ENCODE measurements at places on chromosomes 13 and 19.

DNA sequence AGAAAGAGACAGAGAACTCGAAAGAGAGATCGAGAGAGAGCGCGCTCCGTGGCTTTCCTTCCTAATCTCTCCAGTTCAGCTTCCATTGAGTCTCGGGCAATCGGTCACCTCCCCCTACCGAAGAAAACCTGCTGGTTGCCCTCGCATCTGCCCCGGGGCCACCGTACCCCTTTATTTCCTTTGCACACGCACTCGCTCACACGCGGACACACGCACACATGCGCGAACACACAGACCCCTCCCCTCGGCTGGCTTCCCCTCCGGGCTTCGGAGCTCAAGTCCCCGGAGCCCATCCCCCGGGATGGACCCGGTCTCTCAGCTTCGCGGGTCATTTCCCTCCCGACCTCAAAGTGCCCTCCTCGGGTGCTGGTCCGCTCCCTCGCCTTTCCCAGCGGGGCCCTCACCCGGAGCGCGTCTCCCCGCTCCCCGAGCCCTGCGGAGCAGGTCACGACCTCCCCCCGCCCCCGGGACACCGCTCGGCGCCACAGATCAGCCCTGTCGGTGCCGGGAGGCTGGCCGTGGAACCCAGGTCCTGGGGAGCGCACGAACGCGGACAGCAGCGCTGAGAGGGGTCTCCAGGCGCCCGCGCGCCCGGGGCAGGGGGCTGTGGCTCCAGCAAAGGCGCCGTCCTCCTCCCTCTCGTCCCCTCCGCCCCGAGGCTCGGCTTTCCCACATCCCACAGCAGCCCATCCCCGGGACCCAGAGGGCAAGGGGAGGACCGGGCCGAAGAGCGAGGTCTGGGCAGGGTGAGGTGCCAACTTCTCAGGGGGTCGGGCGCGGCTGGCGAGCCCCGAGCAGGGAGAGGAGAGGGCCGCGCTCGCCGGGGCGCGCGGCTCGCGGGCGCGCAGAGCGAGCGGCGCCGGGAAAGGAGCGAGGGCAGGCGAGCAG, 1.8 kb downstream of the DACH1 start:
- DNase-seq, result no peak

- no peak for DNase-seq
Measured at GRCh38 chr19:55703790-55704215, 28.8 kb downstream of the EPN1 start.

- DNase-seq, result no peak
Measured at GRCh38 chr19:29372921-29373797, 152.6 kb upstream of the VSTM2B start.

DNA sequence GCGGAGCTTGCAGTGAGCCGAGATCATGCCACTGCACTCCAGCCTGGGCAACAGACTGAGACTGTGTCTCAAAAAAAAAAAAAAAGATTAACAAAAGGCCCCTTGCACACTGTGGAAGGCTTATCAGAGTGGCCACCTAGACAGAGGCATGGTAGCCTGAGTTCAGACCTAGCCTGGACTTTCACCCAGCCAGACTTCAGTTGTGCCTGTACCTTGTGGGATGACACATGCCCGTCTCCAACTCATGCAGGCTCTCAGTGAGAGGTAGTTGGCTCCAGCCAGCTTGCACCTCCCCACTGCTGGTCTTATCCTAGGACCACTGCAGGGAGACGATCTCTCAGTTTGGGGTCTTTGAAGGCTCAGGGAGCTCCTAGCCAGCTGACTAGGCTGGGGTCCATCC, 52.2 kb downstream of the GATAD2A start:
- no peak for DNase-seq

GRCh38 chr13:95254339-95254738, 46.9 kb downstream of the ABCC4 start:
- DNase-seq, result no peak

GRCh38 chr13:85509512-85509911, 289.7 kb downstream of the SLITRK6 start:
- DNase-seq, result no peak

GRCh38 chr19:3178377-3178972, at the start of gene S1PR4:
TSS of gene S1PR4 (plus strand) at chr19:3178769. CDS start at chr19:3178793, 24 bp downstream.
- DNase-seq, result no peak

- DNase-seq, result no peak
Measured at GRCh38 chr19:3899531-3900294, 19.2 kb downstream of the ATCAY start.

GRCh38 chr13:46327246-46327645, 59.8 kb downstream of the RUBCNL start:
- no peak for DNase-seq

DNA sequence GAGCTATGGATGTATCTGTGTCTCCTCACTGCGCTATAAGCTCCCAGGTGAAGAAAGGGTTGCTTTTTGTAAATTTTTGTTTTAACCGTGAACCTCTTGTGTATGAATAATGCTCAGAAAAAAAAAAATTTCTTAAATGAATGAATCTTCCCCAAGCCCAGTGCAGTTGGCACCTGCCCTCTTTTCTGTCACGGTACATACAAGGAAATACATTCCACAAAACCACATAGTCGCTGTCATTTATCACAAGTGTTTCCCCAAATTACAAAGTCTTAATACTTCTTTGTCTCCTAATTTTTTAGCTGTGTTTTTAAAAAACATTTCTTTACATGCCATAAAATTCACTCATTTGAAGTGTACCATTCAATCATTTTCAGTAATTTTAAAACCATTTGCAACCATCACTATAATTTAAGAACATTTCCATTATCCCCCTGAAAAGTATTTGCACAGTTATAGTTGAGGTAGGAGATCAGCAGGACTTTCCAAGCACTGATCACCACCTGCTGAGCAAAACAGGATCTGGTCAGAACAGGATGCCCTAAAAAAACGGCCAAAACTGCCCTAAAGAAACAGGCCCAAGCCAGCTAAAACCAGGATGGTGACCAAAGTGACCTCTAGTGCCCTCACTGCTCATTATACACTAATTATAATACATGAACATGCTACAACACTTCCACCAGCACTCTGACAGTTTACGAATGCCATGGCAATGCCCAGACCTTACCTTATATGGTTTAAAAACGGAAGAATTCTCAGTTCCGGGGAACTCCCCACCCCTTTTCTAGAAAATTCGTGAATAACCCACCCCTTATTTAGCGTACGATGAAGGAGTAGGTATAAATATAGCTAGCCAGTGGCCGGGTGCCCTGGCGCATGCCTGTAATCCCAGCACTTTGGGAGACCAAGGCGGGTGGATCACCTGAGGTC, 1.3 kb upstream of the TEX30 start:
- no peak for DNase-seq

DNA sequence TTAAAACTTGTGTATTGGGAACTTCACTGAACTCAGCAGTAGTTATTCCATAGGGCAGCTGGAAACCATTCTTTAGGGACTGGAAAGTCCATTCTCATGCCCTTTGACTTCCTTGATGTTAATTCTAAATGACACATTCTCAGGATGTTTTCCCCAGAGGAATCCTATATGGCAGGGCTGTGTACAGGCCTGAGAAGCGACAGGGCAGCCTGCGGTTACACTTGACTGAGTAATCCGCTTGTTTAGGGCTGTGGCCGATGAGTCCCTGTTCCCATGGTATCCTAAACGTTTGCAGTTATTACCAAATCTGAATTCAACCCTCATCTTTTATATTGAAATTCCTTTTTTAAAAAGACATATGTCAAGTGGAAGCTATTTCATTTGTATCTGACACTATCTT, 83.5 kb downstream of the COL4A2 start:
- DNase-seq, result peak; percentile 74

DNA sequence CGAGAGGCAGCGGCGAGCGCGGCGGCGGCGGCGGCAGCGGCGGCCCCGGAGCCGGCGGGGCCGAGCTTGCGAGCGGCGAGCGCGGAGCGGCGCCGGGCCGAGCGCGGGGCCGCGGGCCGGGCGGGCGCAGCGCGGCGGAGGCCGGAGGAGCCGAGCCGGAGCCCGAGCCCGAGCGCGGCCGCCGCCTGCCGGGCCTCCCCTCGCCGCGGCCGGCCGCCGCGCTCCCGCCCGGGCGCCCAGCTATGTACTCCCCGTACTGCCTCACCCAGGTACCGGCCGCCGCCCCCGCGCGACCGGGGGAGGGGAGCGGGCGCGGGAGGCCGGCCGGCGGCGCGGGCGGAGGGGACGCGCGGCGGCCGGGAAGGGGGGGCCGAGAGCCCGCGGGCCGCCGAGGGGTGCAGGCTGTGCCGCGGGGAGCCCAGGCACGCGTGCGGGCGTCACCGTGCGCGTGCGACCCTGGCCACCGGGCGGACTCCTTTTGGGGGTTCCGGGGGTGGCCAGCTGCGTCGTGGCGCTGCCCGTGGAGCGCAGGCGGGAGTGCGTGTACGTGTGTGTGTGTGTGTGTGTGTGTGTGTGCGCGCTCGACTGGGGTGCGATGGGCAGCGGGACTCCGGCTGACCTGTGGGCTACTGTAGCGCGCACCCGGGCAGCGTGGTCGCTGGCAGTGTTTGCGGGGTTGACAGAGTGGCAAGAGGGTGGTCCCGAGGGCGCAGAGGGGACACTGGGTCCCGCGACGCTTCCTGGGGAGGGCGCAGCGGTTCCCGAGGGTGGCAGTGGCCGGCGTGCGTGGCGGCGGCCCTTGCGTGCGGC, 526 bp downstream of the NFIX start:
- DNase-seq, result no peak

GRCh38 chr13:71775966-71776365, 91.0 kb downstream of the DACH1 start:
- DNase-seq, result no peak

DNA sequence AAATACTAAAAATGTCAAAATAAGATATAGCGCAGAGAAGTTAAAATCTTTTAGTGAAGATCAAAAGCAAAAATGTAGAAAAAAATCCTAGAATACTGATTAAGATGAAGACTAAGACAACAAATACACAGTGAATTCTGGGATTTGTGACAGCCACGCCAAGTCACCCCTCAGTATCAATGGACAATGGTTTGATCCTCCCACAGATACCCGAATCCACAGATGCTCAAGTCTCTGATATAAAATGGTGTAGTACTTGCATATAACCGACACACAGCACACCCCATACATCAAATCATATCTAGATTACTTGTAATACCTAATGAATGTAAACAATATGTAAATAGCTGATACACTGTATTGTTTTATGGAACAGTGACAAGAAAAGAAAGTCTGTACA, 5.9 kb downstream of the MIPEP start:
- no peak for DNase-seq

- DNase-seq, result no peak
Measured at GRCh38 chr19:28419312-28419711, 793.6 kb downstream of the UQCRFS1 start.

DNA sequence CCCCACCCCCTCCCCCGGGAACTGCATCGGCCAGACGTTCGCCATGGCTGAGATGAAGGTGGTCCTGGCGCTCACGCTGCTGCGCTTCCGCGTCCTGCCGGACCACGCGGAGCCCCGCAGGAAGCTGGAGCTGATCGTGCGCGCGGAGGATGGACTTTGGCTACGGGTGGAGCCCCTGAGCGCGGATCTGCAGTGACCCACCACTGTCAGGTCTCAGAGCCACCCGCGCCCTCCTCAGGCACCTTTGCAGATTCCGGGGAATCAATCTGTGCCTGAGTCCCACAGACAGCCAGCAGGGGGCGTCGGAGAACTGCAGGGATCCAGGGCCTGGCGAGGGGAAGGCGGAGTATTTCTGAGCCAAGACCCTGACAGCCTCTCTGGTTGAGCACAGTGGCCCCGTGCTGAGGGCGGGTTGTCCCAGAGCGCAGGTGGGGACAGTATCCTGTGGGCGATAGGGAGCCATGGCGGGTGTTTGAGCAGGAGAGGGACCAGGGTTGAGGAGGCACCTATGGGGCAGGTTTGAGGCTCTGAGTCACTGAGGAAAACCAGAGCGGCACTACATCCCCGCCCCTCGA, 30.4 kb upstream of the CYP4F8 start:
- DNase-seq, result peak; percentile 75

DNA sequence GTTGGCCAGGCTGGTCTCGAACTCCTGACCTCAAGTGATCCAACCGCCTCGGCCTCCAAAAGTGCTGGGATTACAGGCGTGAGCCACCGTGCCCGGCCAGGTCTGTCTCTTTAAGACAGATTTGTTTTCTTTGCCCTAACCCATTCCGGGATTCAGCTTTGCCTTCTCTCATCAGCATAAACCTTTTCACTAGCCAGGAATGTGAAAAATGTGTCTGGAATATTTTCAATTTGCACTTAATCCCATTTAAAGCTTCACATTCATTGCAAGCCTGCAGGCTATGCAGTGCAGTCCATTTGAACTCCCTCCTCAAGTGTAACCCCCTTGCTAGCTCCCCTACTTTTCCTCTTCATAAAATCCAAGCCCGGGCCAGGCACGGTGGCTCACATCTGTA, 880 bp upstream of the TMEM160 start:
- DNase-seq, result no peak

- DNase-seq, result no peak
Measured at GRCh38 chr19:6079107-6079506, 31.2 kb downstream of the RFX2 start.

DNA sequence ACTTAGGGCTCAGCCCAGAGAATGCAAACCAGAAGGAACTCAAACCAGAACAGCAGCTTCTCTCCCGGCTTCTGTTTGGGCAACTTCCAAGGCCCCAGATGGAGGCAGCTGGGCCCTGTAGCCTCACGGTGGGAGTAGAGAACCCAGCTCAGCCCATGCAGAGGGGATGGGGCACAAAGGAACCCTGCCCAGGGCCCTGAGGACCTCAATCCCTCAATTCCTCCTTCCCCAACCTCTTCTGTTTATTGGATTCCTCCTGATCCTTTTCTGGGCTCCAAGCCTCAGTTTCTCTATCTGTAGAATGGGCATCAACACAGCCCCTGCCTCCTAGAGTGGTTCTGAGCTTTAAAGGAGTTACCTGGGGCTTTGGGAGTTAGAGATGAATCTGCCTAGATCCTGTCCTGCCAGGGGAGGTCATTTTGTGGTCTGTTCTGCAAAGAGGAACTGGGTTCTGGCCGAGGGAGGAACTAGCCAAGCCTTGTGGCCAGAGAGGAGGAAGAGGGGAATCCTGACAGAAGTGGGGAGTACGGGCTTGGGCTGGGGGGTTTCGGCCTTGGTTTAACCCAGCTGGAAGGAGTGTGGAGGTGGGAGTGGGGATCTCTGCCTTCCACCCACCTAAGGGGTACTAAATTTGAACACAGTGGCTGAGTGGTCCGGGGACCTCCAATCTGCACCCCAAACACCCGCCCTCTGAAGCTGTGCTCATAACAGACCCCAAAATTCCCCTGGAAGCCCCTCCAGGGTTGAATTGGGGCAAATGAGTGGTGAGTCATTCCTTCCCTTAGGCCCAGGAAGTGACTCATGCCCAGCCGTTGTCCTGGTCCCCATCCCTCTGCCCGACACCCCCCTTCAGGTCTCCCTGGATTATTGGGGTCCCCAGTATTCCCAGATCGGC, 2.7 kb downstream of the ADGRE5 start:
- DNase-seq, result peak; percentile 62

DNA sequence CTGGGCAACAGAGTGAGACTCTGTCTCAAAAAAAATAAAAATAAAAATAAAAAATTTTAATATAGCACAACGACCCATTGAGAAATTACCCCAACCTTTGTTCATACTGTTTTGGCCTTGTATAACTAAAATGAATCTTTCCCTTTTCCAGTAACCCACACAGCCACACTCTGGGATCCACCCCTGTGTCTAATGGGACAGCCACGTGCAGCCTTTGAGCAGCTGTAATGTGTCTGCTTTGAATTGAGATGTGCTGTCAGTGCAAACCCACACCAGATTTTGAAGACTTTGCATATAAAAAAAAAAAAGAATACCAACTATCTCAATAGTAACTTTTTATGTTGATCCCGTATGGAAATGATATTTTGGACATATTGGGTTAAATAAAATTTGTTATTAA, 112.7 kb upstream of the UBL3 start:
- no peak for DNase-seq
